HAP-1 (cell line): ENCODE measurements at places on chromosomes 1 and 21.

DNA sequence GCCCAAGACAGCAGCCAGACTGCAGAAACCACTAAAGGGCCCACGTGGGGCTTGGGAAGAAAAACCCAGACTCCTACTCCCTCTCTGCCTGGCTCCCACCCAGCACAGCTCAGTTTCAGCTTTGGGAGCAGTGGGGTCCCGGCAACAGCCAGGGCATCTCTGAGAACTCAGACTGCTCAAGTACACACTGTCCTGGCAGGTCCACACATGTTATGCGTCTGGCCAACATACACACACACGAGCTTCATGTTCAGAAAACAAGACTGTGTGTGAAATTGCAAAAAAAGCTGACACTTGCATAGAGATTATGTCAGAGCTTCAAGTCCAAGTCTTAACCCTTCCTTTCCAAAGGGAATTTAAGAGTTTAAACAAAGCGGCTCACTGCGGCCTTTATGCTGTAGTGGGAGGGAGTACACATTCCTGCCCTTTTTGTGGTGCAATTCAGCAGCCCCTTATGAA is 136.6 kb upstream of the CD34 start:
- DNase-seq = no peak

DNA sequence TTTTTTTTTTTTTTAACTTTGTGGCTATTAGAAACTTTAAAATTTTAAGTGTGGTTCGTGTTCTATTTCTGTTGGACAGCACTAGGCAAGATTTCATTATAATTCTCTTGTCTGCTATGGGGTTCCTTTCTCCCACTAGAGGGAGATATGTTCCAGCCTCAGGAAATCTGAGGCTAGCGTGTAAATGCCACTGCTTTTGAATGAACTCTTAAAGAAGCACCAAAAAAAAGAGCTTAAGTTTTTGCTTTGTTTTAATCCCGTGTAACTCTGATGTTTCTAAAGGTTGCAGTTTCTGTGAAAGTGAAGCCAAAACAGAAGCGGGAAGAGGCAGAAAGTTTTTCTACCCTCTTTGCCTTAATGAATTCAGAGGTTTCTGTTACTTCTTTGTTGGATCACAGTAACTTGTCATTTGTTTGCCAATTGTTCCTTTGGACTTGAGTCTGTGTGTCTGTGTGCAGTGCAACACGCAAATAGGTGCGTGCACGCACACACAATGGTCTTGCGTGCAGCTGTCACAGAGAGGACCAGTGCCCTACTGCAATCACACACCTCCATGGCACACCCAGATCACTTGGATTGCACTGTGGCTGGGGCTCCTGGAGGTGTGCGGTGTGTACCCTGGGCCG is 32.3 kb downstream of the HHAT start:
- peak; percentile 76 for DNase-seq

GRCh38 chr1:227999056-227999930 is 7.5 kb upstream of the WNT3A start:
- peak; percentile 18 for DNase-seq

DNA sequence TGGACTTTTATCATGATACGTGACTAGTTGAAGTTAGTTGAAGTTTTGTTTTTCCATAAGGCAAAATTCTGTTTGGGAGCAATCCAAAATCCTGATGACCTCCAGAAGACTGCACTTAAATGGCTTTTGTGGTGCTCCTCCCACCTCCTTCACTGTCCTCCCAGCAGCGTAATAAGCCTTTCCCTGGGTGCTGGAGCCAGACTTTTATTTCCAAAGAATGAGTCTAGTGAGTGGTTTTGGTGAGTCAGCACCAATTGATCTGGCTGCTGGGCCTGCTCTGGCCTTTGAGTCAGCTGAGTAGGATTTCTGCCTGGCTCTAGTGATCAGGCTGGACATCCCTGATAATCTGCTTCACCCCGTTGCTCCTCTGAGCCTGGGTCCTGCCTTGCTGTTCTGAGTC is 21.7 kb upstream of the KCND3 start:
- no peak for DNase-seq

DNA sequence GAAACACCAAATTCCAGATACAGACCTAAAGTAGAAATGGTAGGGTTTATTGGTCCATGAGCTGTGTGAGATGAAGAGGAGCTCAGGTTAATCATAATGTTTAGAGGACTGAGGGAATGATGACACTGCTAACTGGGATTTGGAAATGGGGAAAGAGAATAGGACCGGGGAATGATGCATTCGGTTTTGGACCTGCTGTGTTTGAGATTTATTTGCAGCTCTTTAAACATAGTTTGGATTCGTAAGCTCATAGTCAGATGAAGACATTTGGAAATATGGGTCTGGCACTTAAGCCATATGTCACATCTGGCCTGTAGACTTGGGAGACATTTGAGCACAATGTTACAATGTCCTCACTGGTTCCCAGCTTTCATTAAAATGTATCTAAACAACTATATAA is 127.9 kb upstream of the DUSP10 start:
- no peak for DNase-seq

GRCh38 chr1:1358433-1359271 is at the start of gene MXRA8:
Gene MXRA8, minus strand, starts transcription at chr1:1358555. Its CDS starts 51 bp downstream, at chr1:1358504.
- DNase-seq = no peak

DNA sequence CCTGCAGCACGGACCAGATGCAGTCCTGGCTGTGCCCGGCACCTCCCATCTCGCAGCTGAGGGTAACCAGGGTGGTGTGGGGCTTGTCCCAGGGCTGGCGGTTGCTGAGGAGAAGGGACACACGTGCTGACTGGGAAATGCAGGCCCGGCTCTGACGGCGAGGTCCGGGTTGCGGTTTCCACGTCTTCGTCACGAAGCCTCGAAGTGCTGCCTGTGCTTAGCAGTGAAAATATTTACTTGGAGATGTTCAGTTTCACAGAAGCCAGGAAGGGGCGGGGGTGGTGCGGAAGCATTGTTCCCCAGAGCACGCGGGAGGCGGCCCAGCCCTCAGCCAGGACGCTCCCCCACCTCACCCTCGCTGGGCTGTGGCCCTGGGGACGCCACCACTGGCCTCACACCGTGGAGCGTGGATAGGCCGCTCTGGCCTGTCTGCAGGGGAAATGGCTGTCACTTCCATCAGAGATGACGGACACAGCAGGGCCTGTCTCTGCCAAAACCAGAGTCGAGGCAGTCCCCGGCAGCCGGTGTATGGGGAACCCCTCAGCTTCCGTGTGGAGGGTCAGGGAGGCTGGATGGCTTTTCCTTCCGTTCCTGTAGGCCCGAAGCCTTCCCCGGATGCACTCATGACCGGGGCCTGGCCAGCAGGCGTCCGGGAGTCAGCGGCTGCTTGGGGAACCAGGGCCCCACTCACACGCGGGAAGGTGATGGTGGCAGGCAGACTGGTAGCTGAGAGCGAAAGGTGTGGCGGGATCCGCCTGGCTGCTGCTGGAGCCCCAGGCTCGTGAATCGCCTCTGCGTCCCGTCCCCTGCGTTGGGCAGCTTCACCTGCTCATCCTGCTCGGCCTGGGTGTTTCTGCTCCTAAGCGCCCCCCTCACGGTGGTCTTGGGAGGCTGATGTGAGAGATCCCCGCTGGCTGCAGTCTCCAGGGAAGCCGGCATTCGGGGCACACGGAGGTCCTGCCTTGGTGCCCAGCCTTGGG is 14.7 kb upstream of the POFUT2 start:
- DNase-seq = no peak

DNA sequence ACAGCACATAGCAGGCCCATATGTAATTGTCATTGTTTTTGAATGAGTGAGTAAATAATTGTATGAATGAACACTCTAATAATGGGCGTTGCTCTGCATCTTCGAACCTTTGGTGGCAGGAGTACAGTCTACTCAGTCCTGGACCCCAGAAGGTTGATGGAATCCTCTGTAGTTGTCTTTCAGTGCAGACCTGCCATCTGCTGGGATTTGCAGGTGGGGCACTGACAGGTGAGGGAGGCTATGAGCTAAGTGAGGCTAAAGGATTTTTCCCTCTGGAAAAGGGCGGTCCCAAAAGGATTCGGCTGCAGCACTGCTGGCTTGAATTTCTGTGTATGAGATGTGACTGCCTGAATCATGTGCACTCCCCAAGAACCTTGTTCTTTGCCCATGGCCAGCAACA is 53.4 kb downstream of the PLXNA2 start:
- DNase-seq = no peak

- DNase-seq = no peak
Measured at GRCh38 chr1:202117898-202118371, 4.8 kb upstream of the GPR37L1 start.

DNA sequence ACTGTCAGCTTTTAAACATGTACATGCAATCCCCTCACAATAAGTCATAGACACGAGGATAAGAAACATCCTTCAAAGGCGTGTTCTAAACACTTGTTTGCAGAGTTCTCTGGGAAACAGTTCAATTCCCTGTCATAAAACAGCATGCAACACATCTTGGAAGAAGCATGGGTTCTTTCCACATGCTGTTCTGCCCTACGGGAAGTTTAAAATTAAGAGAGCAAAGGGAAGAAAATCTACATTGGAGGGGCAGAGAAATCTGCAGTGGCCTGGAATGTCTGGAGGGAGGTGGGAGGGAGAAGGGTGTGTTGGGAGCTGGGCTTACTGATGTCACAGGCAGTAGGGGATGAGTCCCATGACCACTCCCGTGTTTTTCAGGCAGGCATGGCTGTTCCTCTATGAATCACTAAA is 98.3 kb upstream of the SLC2A1 start:
- DNase-seq = no peak

DNA sequence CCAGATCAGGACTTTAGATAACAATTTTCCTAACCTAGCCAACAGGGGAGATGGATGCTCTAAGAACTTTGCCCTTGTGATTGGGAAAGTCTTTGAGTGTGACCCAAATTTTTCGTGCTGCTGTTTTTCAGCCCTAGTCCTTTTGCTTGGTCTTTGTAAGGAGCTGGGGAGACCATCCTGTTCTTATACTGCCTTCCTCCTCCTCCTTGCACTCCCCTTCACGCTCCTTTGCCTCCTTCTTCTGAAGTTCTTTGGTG is 5.7 kb downstream of the KCNQ4 start:
- DNase-seq = no peak

DNA sequence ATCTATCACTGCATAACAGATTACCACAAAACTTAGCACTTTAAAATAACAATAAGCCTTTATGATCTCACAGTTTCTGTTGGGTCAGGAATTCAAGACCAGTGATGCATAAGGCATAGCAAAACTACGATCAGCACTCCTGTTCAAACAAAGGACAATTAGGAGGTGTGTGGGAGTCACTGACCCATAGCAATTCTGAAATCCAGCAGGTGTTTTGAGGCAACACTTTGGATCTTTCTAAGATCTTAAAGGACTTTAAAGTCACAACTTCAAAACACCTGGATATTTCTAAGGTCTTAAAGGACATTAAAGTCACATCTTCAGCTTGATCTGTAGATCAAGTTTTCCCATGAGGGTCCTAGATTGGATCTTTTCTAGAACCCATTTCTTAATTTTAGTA is 35.3 kb downstream of the AKT3 start:
- no peak for DNase-seq

GRCh38 chr1:181187337-181188126 is 99.0 kb downstream of the IER5 start:
- DNase-seq = no peak

- no peak for DNase-seq
Measured at GRCh38 chr1:113266788-113267187, 123.5 kb upstream of the MAGI3 start.

GRCh38 chr1:14815175-14815877 is 216.8 kb downstream of the KAZN start:
- DNase-seq = no peak

GRCh38 chr1:81717230-81717629 is 83.5 kb upstream of the ADGRL2 start:
- DNase-seq = no peak
